ENCODE measurements at places on chromosomes 5 and 9.

GRCh38 chr5:150264667-150265603 is 24.6 kb downstream of the CAMK2A start:
- no peak for DNase-seq

GRCh38 chr5:171688696-171689495 is 96.7 kb upstream of the SMIM23 start:
- no peak for DNase-seq

GRCh38 chr5:10264604-10265003 is 14.5 kb downstream of the CCT5 start:
- peak; percentile 26 for DNase-seq

DNA sequence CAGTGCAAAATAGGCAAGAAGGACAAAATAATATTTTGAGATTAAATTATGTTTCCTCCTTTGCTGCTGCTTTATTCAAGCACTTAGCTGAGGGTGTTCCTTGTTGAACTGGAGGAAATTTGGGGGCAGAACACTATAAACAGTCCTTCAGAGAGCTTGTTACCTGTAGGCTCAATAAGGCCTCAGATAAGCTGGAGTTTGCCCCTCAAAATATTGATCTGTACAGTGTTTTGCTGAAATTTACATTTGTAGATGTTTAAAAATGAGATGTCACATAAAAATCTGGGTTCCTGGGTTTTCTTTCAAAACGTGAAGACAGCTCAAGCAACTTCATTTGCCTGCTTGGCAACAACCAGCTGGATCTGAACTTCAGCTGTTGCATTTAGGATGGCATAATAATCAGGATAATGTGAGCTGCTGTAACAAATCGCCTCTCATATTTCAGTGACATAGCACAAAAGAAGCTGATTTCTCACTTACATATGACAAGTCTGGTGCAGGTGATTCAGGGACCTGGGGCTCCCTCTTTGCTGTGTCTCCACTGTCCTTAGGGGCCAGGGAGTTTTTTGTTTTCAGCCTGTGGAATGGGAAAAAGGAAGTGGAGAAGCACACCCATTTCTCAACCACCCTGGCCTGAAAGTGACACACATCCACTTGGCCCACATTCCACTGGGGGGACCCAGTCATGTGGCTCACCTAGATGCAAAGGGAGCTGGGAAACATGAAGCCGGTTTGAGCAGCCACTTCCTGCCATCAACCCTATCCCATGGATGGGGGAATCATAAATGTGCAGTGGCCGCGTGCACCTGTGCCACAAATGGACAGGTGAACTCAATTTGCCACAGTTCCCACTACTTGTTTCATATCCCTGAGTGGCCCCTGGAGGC is 2.4 kb upstream of the PSAT1 start:
- no peak for DNase-seq

DNA sequence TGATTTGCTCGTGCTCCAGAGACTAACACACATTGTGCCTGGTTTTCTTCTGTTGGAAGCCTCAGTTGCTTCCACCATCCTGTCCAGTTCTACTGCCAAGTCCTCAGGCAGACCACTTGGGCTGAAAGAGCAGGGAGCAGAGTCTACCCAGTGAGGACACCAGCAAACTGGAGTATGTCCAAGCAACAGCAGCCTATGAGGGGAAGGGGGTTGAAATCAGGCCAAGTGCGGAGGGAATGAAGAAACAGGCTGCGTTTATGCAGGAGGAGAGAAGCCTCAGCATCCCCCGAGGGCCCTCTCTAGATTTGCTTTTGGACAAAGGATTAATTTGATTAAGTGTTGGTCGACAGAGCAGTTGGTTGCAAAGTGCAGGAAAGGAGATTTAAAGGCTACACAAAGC is 14.5 kb downstream of the DOCK2 start:
- peak; percentile 42 for DNase-seq

GRCh38 chr9:130214776-130215340 is 42.7 kb downstream of the NCS1 start:
- DNase-seq: no peak

GRCh38 chr5:173501922-173502321 is 114.5 kb downstream of the BOD1 start:
- DNase-seq: no peak

DNA sequence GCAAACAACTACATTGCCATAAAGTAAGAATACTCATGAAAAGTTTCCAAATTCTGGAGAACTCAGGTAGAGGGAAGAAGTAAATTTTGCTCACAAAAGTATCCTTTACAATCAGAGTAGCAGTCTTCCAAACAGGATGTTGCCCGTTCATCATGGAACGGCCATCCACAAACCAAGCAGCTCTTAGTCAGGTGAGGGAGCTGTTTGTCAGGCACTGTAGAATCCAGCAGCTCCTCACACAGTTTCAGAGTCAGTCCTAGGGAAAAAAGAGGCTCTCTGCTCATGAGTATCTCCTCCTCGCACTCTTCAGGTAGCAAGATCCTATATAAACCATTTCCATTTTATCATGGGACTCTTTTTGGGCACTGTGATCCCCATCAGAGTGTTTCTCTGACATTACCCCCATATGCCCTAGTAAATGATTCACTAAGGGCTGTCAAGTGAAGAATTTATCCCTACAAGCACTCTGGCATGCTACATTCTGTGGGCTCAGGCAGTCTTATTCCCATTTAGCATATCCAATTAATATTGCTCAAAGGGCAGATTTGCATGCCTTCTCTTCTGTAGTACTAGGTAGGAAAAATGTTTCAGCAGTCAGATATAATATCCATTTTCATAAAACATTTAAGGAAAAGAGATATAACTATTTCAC is 97.9 kb downstream of the WDR41 start:
- DNase-seq: no peak

- no peak for DNase-seq
These were observed 25.4 kb upstream of the NKD2 start for GRCh38 chr5:983238-983524.

- DNase-seq: peak; percentile 92
These were observed 38.1 kb downstream of the MRPS27 start for GRCh38 chr5:72281764-72282499.

Measured in fibroblast of pulmonary artery (primary cell).